ENCODE measurements at places on chromosomes 6 and 20.

DNA sequence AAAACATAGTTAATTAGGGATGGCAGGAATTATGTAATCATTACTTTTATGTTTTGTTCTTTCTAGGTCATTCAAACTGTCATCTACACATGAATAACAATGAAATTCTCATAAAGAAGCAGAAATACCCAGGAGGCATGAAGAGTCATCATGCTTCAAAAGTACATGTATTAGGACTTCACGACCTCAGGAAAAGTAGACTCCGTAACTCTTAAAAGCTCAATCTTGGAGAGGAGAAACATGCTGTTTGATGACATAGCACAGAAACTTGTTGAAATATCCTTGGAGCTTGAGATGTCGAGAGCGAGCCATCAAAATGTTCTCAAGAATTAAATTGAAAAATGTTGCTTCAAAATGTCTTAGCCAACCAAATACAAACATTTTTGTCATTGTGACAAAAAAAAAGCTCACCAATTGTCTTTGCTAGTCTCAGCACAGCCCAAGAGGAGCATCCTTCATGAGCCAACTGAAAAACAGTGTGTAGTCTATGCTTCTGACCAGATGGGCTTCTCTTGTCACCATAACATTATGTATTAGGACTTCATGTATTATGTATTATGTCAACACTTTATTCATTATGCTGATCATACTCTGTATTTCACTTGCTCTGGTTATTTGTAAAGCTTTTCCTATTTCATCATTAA is 28.2 kb upstream of the ANKEF1 start:
- DNase-seq = no peak

DNA sequence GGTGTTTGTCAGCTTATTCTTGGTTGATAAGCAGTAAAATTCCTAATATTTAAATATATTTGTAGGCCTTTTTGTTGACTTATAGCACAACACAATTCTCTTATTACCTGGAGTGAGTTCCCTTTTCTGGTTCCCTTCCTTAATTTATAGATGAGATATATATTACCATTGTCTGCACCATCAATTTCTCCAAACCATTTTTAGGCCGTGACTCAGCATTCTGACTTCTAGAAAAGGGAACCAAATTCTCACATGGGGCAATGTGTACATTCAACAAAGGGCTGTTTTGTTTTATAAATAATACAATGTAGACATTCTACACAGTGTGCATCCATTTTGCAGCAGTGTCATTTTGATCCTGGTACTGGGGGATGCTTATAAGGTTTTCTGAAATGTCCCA is 52.8 kb downstream of the NCOA7 start:
- DNase-seq = no peak

DNA sequence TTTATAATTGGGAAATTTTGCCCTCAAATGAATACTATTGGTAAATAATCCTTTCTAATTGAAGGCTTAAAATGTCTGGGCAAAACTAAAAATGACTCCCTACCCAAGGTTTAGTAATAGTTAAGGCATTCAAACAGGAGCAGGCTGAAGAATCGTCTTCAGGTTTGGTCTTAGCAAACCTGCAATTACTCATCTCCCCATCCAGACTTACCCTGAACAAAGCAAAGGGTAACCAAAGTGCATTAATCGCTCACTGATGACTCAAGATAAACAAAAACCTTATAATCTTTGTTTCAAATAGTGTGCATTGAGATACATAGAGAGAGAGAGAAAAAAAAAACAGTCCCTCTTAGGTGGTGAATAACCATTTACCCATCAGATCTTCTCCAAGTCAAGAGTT is 225.5 kb downstream of the BMP2 start:
- no peak for DNase-seq

DNA sequence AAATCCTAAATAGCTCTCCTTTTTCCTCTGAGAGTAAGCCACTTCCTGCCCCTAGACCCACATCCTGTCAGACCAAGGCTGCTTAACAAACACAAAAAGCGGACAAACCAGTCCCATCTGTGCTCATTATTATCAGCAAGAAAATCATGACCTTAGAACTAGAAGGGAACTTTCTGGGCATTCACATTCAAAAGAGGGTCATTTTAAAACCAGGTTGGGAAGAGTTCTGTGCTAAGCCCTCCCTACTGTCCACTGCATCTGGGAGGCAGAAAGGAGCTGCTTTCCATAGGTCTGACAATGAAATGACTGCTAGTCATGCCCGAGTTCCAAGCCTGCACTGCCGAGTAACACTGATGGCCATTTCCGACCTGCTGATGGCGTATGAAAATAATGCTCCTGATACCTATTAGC is 15.4 kb downstream of the EZR start:
- DNase-seq = peak; percentile 58

GRCh38 chr6:227812-228338 is 64.4 kb upstream of the DUSP22 start:
- DNase-seq = no peak

- DNase-seq = peak; percentile 18
These were observed 33.9 kb downstream of the TXLNB start for GRCh38 chr6:139257821-139258398.

GRCh38 chr6:13262302-13263230 is 65.8 kb downstream of the TBC1D7 start:
- DNase-seq = no peak

DNA sequence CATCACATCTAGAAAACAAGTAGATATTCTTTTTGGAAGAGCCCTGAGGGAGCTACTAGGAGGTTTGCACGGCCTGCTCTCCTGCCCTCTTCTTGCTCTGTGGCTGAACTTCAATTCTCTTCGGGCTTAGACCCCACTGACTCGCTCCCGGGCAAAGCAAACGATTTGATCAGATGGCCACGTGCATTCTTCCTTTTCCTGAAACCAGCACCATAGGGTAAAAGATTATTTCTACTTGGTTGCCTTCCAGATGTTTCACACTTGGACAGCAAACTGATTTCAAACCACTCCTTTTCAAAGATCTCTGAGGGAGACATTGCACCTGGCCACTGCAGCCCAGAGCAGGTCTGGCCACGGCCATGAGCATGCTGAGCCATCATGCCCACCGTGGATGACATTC is at the start of gene SLC22A1:
Gene SLC22A1 (plus strand): TSS at position 258 of the 400 bp plus-strand sequence. CDS start 121 bp downstream, at position 379.
- no peak for DNase-seq

DNA sequence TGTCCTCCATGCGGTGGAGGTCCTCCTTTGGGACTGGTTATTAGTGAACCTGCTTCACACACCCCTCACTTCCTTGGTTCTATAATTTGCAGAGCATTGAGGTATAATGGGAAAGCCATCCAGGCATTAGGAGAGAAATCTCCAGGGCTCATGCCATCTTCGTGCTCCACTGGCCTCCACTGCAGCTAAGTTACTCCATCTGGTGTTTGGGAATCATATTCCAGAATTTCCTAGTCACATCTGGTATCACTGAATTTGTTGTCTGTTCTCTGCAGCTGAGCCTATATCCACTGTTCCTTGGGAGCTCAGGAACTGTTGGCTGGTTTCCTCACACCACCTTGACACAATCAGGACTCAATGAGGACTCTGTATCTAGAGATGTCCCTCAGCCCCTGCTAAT is 173.0 kb upstream of the TSHZ2 start:
- DNase-seq = no peak

DNA sequence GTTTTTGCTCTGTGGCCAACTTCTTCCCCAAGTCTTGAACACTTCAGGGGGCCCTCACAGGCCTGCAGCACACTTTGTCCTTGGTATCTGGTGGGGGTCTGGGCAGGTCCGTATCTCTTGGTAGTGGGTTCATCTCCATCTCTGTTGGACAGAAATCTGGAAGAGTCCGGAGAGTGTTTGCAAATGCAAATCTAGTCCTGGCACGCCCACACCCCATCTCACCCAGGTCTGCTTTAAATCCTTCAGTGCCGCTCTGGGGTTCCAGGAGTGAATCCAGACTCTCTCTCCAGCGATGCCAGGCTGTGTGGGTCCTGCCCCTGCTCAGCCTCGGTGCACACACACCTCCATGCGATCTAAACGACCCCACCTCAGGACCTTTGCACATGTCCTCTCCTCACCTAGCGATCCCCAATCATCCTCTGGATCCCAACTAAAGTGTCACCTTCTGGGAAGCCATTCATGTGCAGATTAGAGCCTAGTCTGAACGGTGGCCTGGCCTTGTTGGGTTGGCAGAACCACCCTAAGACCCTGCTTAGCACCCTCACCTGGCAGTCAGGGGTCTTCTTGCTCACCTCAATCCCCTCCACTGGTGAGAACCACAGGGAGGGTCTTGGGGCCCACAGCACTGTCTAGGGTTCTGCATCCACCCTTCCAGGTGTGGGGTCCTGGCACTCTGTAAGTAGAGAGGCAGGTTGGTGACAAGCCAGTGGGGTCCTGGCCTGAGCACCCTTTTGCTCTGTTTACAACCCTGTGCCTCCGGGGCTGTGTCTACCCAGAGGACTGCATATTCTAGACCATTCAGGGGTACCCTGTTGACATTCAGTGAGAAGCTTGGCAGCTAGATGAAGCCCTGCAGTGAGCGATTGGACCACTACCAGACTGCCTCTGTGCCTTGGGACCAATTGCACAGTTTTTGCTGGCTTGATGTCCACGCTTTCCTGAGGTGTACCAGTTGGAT is 100.8 kb downstream of the SYCP2 start:
- no peak for DNase-seq

DNA sequence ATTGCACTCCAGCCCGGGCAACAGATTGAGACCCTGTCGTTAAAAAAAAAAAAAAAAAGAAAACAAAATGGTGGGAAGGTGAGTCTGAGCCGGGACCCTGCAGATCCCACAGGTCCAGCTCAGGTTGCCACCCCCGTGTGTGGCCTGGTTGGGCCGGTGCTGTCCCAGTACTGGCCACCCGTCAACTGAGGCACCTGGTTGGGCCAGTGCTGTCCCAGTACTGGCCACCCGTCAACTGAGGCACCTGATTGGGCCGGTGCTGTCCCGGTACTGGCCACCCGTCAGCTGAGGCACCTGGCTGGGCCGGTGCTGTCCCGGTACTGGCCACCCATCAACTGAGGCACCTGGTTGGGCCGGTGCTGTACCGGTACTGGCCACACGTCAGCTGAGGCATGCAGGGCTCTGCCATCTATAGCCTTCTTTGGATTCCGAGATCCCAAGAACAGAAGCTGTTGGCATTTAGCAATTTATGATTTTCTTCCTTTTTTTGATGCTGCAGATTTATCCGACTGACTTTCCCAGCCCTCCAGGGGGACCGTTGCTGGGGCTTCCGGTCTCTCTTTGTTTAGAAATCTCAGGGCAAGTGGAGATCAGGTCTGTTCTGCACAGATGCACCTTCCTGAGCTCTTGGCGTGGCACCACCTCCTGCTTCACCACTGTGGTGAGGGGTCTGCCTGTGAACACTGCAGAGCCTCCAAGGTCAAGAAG is 113.8 kb downstream of the SYCP2 start:
- no peak for DNase-seq

- no peak for DNase-seq
These were observed 97.9 kb upstream of the TMEM181 start for GRCh38 chr6:158461954-158462353.

DNA sequence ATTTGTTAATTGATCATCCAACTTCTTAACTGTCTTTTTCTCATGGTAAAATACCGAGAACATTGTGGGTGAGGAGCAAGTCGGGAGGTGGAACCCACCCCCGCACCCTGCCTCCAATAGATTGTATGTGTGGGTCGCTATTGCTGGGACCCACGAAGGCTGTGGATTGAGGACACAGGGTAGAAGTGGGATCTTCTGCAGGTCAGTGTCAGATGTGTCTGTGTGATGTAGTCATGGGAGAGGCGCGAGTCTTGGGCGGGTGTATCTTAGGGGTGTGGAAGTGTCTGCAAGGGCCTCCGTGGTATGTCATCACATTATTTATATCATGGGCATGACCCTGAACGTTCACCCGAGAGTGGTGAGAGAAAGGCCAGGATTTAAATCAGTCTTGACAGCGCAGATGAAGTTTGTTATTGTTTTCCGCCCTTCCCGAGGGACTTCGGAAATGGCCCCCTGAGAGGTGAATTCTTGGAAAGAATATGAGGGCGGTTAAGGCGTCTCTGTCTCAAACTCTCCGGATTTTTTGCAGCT is 472 bp upstream of the PAQR8 start:
- peak; percentile 53 for DNase-seq

DNA sequence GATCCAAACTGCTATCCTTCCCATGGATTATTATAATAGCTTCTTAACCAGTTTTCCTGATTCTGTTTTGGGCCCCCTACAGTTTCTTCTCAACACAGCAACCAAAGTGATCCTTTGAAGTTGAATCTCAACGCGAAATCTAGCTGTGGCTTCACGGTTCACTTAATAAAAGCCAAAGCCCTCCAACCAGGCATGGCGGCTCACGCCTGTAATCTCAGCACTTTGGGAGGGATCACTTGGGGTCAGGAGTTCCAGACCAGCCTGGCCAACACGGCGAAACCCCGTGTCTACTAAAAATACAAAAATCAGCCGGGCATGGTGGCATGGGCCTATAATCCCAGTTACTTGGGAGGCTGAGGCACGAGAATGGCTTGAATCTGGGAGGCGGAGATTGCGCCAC is 3.3 kb downstream of the RMND1 start:
- DNase-seq = no peak

DNA sequence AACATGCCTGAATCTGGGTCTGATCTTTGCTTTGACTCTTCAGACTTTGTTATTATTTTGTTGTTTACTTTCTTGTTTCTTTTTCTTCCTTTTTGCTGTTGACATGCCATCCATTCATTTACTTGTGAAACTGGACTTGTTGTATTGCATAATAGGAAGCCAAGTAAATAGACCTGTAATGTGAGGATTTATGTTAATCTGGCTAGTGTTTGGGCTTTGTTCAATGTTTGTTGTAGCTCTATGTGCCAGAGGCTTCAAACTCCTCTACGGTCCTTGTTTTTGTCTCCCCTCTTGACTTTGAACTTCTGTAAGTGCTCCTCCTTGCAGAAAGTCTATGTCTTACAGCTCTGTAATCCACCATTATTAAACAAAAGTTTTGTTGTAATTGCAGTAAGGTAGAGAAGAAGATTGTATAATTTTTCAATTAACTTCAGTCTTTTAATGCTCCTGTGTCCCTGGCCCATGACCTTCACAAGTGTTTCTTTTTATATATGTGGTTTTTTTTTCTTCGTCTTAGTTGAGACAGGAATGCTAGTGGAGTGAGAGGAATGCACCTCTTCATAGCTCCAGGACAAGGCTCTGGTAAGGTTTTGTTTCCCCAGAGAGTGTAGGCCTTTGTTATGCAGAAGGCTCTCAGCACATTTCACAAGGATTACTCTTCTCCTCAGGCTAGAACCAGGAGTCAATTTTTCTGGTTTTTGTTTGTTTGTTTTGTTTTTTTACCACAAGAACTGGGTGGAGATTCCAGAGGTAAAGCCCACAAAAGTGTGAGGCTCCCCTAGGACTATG is 1061.8 kb upstream of the CITED2 start:
- DNase-seq = no peak

- no peak for DNase-seq
These were observed 256.1 kb upstream of the RUNX2 start for GRCh38 chr6:45072016-45072415.

DNA sequence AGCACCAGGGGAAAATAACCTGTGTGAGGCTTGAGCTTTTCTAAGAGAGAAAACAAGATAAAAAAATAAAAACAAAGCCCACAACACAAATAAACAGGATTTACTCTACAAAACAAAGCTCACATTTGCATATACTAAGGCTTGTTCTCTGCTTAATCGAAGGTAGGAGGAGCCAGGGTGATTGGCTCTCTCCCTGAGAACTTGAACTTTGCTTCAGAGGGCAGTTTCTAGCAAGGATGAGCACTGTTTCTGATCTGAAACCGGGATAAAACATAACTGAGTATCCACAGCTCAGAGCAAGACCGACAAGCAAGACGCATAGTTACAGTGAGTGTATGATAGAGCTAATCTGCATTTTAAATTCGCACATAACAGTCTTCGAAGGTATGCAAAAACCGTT is 200.6 kb downstream of the PRKN start:
- no peak for DNase-seq
